ENCODE measurements at places on chromosomes 1 and 21.
A peak's percentile ranks its signal among the peaks of the same experiment; 100 is the strongest.

DNA sequence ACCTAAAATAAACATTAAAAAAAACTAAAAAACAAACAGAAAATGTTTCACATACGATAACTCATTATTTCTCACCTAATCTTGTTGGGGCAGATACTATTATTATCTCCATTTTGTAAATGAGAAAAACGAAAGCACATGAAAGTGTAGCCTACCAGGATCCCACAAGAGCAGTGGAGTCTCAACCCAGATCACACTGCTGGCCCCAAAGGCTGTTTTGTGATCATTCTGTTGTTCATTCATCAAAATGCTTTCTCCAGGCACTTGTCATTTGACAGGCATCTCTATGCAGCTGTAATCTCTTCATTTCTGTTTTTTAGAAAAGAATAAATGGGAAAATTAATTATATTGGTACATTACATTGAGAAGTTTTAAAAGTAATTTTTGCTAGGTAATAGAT, 67.5 kb downstream of the AK5 start:
- no peak overlapping the region for H3K4me3 ChIP-seq
- no peaks in the 10 kb centered on the region for H3K27me3 ChIP-seq
- H3K4me1 ChIP-seq: peaks cover 7% of the 10 kb centered on the region
- no peak for DNase-seq

DNA sequence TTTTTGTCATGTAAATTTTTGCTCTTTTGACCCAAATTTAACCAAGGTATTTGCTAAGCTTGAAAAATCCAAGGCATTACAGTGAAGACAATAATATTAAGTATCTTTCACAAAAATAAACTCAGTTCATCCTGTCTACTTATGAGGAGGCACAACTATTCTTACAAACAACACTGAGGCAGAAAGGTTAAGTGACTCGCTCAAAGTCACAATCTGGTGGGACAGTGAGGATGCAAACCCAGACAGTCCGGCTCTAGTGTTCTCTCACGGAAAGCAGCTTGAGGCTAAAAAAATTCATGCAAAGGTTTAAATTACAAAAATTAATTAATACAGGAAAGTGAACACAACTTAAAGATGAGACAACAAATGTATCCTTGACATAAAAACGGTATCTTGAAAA, 125.3 kb downstream of the SIPA1L2 start:
- H3K4me3 ChIP-seq: no peak overlapping the region
- no peaks in the 10 kb centered on the region for H3K36me3 ChIP-seq
- no peak for DNase-seq
- H3K27me3 ChIP-seq: no peaks in the 10 kb centered on the region
- no peaks in the 10 kb centered on the region for H3K4me1 ChIP-seq
- H3K27ac ChIP-seq: no peak overlapping the region

GRCh38 chr21:41653954-41654491, 112.8 kb downstream of the RIPK4 start:
- no peaks in the 10 kb centered on the region for H3K27me3 ChIP-seq
- no peak for DNase-seq
- H3K4me3 ChIP-seq: no peak overlapping the region
- no peak overlapping the region for H3K27ac ChIP-seq
- no peaks in the 10 kb centered on the region for H3K4me1 ChIP-seq
- no peaks in the 10 kb centered on the region for H3K36me3 ChIP-seq

DNA sequence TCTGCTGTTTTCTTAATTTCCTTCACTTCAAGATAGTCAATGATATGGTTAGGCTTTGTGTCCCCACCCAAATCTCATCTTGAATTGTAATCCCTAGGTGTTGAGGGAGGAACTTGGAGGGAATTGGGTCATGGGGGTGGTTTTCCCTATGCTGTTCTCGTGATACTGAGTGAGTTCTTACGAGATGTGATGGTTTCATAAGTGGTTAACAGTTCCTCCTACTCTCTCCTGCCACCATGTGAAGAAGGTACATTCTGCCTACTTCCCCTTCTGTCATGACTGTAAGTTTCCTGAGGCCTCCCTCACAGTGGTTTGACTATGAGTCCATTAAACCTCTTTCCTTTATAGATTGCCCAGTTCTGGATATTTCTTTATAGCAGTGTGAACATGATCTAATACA, 74.0 kb upstream of the SAMSN1 start:
- no peak overlapping the region for H3K4me3 ChIP-seq
- H3K4me1 ChIP-seq: no peaks in the 10 kb centered on the region
- H3K27ac ChIP-seq: no peak overlapping the region

DNA sequence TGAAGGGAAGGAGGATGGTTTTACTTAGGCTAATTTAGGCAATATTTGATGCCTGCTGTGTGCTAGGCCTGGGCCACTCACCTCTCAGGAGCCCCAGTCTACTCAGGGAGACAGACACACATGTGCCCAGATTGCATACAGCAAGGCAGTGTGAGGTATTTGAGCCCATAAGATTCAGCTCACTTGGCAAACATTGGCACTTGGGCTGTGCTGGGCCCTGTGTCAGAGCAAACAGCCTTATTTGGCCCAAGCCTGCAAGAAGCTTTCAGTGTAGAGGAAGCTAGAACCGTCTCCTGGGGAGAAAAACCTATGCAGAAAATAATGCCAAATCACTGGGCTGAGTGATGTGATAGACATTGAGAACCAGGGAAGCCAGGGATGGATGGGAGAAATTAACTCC, 3.9 kb upstream of the SYNC start:
- H3K36me3 ChIP-seq: no peaks in the 10 kb centered on the region
- peaks cover 8% of the 10 kb centered on the region for H3K4me1 ChIP-seq
- H3K27me3 ChIP-seq: peaks cover 22% of the 10 kb centered on the region

GRCh38 chr1:89912073-89912472, 82.8 kb upstream of the ZNF326 start:
- no peak for DNase-seq
- H3K27me3 ChIP-seq: no peaks in the 10 kb centered on the region
- no peak overlapping the region for H3K4me3 ChIP-seq

GRCh38 chr1:238642231-238642630, 744.1 kb upstream of the CHRM3 start:
- no peaks in the 10 kb centered on the region for H3K27me3 ChIP-seq
- H3K27ac ChIP-seq: no peak overlapping the region
- DNase-seq: no peak
- H3K36me3 ChIP-seq: no peaks in the 10 kb centered on the region
- no peak overlapping the region for H3K4me3 ChIP-seq
- H3K4me1 ChIP-seq: no peaks in the 10 kb centered on the region

GRCh38 chr1:8943498-8944405, 1.9 kb upstream of the CA6 start:
- no peak overlapping the region for H3K27ac ChIP-seq
- no peak overlapping the region for H3K4me3 ChIP-seq
- no peaks in the 10 kb centered on the region for H3K27me3 ChIP-seq

GRCh38 chr1:150869683-150870082, 6.7 kb downstream of the ARNT start:
- no peak overlapping the region for H3K4me3 ChIP-seq
- peaks cover 11% of the 10 kb centered on the region for H3K4me1 ChIP-seq
- no peaks in the 10 kb centered on the region for H3K36me3 ChIP-seq
- H3K27ac ChIP-seq: no peak overlapping the region
- no peak for DNase-seq
- no peaks in the 10 kb centered on the region for H3K27me3 ChIP-seq

DNA sequence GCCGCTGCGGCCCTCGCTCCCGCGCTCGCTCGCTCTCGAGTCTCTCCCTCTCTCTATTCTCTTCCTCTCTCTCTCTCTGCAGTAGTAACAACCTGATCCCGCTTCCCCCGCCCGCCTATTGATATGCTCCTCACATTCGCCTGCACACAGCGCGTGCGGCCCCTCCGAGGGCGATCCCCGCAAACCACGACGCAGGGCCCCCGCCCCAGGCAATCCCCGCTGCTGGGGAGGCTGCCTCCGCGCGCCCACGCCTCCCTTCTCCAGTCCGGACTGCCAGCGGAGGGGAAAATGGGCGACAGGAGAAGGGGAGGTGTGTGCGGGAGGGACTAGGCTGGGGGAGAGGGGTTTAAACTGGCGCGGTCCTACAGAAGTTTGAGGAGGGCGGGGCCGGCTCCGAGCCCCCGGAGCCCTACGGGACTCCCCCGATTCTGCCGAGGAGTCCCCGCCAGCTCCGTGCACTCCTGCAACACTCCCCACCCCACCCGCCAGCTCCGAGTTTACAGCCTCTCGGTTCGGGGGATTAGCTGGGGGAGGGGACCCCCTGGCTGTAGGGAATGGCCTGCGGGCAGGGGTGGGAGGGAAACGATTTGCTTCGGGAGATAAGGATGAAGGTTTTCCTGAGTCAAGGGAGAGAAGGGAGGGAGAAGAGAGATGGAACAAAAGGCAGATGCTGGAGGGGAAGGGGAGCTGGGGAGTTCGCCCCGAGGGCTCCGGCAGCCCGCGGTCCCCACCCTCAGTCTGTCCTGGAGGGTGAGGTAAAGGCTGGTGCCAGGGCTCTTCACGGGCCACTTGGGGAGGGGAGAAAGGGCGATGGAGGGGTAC, 66.6 kb downstream of the SYT2 start:
- peaks cover 35% of the 10 kb centered on the region for H3K27me3 ChIP-seq
- H3K36me3 ChIP-seq: no peaks in the 10 kb centered on the region
- H3K4me1 ChIP-seq: peaks cover 22% of the 10 kb centered on the region
- no peak overlapping the region for H3K27ac ChIP-seq
- DNase-seq: no peak

- H3K27me3 ChIP-seq: no peaks in the 10 kb centered on the region
- no peak overlapping the region for H3K4me3 ChIP-seq
- no peak overlapping the region for H3K27ac ChIP-seq
- H3K36me3 ChIP-seq: no peaks in the 10 kb centered on the region
- no peaks in the 10 kb centered on the region for H3K4me1 ChIP-seq
- no peak for DNase-seq
These were observed 738.5 kb upstream of the CHRM3 start for GRCh38 chr1:238647877-238648276.

- H3K36me3 ChIP-seq: no peaks in the 10 kb centered on the region
- no peaks in the 10 kb centered on the region for H3K4me1 ChIP-seq
- H3K27ac ChIP-seq: no peak overlapping the region
- H3K4me3 ChIP-seq: no peak overlapping the region
- no peak for DNase-seq
These were observed 579.6 kb upstream of the ZRANB2 start for GRCh38 chr1:71660411-71660810.

DNA sequence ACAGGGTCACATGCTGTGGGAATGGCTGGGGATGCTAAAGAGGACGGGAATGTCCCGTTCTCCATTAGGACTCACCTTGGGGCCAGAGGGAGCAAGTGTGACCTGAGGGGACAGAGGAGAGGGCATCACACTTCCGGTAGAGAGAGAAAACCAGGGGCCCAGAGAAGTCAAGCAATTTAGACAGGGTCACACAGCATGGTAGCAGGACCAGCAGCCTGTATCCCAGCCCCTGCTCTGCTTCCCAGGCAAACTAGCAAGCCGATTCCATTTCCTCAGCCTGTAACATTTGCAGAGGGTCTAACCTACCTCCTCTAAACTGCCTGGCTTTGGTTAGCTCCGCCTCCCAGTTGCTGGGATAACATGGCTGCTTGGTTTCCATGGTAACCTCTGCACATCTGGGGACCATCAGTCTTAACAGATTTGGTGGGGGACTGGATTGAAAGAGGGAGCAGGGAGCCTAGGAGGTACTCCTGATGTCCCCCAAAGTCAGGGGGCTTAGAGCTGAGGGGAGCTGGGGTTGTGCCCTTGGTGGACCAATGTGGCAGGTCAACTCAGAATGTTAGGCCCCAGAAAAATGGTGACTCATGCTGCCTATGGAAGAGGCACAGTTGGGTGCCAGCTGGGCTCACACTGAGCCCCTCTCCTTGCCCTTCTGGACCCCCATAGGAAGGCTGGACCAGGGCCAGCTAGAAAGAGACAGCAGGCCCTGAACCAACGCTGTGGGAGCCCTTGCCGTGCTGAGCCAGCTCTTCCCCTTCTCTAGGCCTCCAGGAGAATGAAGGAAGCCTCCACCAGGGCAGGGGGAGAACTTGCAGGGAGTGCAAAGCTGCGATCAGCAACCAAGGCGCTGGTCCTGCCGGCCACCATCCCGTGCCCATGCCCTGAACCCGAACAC, 9.5 kb downstream of the COL16A1 start:
- no peak overlapping the region for H3K4me3 ChIP-seq
- no peak overlapping the region for H3K27ac ChIP-seq
- H3K36me3 ChIP-seq: no peaks in the 10 kb centered on the region
- no peak for DNase-seq
- peaks cover 10% of the 10 kb centered on the region for H3K4me1 ChIP-seq

GRCh38 chr1:95233737-95234500, at the start of gene RWDD3:
Gene RWDD3, plus strand, starts transcription at chr1:95234210. Its CDS starts 21 bp downstream, at chr1:95234231.
- peaks cover 4% of the 10 kb centered on the region for H3K36me3 ChIP-seq
- H3K4me1 ChIP-seq: peaks cover 23% of the 10 kb centered on the region
- peak; percentile 88 for DNase-seq
- peak within 1 kb of the TSS; percentile 82 for H3K4me3 ChIP-seq
- H3K27ac ChIP-seq: peak within 1 kb of the TSS; percentile 68
- no peaks in the 10 kb centered on the region for H3K27me3 ChIP-seq

GRCh38 chr1:81155131-81155530, 645.6 kb upstream of the ADGRL2 start:
- H3K27me3 ChIP-seq: no peaks in the 10 kb centered on the region
- no peak overlapping the region for H3K27ac ChIP-seq
- no peak overlapping the region for H3K4me3 ChIP-seq

DNA sequence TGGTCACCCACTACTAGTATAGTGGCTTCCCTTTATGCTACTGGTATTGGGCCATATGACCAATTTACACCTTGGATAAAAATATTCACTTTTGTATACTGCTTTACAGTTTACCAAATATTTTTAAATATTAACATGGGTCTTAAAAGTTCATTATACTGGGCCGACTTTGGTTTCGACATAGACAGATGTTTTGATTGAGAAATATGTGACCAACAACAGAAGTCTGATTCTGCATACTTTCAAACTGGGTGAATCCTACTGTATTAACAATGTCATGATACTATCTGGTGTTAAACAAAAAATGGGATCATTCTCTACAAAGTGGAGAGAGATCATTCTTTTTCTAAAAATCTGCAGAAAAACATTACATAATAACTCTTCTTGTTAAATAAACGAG, 134.8 kb downstream of the AKT3 start:
- no peak overlapping the region for H3K4me3 ChIP-seq
- peaks cover 4% of the 10 kb centered on the region for H3K4me1 ChIP-seq
- H3K36me3 ChIP-seq: no peaks in the 10 kb centered on the region
- no peak overlapping the region for H3K27ac ChIP-seq
- no peaks in the 10 kb centered on the region for H3K27me3 ChIP-seq
- DNase-seq: no peak

DNA sequence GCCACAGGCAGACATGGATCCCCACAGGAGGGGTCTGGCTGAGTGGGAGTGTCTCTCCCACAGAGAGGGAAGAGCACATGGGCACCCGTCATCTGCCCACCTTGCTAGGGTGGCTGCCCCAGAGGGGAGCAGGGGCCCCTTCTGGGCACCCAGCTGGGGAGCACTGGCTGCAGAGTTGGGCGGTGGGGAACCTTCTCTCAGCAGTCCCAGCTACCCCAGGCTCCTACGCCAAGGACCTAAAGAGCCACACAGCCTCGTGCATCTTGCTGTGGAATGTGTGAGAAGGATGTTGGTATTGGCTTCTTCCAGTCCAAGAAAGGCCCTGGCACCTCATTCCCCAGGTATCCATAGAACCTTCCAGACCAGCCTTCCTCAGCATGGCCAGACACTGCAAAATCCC, 250.6 kb upstream of the VAMP3 start:
- H3K4me1 ChIP-seq: no peaks in the 10 kb centered on the region
- H3K27me3 ChIP-seq: no peaks in the 10 kb centered on the region
- no peak overlapping the region for H3K4me3 ChIP-seq

All from CD8-positive, alpha-beta memory T cell (primary cell).